T-helper 1 cell treated with Interleukin-12 subunit alpha and Interleukin-12 subunit beta and Interleukin-4 antibody, amounts not matched to agents 30 ng/mL and 1 ng/mL, for 36 hours (primary cell): ENCODE measurements at places on chromosomes 1 and 21. TPM values are rescaled to one million over a fixed set of nuclear protein-coding genes. Genes with fewer than 3 reads are reported as not detected.

The RNASEL gene
- 5.3 and 6.0 TPM in 2 replicates for total RNA-seq

The LENEP gene
- total RNA-seq = 0.93 and 0.98 TPM in 2 replicates

The CLCNKB gene
- total RNA-seq = not detected in 2 replicates

The C1orf185 gene
- not detected in 2 replicates for total RNA-seq
